ENCODE measurements at places on chromosomes 1 and 21.
A peak's percentile ranks its signal among the peaks of the same experiment; 100 is the strongest.

GRCh38 chr1:46717654-46718053 lies 1.3 kb downstream of the EFCAB14 start:
- no peak for DNase-seq

DNA sequence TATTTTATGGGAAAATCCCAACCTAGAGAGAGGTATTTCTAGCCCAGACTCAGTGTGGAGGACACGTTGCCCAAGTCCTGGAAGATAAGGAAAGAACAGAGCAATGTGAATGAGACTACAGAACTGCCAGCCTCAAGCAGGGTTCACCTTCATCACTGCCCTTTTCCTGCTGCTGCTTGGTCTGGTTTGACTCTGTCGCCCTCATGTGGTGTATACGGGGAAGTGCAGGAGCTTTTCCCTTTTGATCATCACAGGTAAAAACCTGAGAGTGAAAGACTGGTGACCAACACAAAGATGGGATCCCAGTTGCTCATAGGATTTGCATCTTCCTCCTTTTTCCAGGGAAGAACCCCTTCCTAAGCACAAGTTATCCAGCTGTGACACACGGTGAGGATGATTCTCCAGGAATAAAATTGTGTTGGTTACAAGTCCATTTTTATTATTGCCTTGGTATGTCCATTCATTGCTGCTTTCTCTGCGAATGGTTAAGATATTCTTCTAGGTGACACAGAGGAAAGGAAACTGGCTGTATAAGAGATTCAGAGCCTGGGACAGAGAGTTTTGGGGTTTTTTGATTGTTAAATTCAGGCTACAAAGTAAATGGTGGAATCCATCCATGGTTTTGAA lies 89.5 kb upstream of the CD53 start:
- DNase-seq: peak; percentile 78

- no peak for DNase-seq
Observed at GRCh38 chr1:7915826-7916500, 24.7 kb downstream of the TNFRSF9 start.

- no peak for DNase-seq
Observed at GRCh38 chr1:205052690-205053089, 9.7 kb downstream of the CNTN2 start.

- DNase-seq: no peak
Observed at GRCh38 chr21:28074676-28075075, 918.0 kb downstream of the LTN1 start.

Measured in urothelium cell line (cell line).